Mammary epithelial cell (primary cell): ENCODE measurements at places on chromosomes 13 and 19. TPM values are rescaled to one million over a fixed set of nuclear protein-coding genes. Genes with fewer than 3 reads are reported as not detected.

PSG3 gene
- total RNA-seq = not detected

SIGLEC7 gene
- not detected for total RNA-seq

CD33 gene
- not detected in 2 replicates for total RNA-seq

KCNN4 gene
- 111 TPM for total RNA-seq

HS6ST3 gene
- not detected for total RNA-seq

CHAF1A gene
- 4.0 TPM for total RNA-seq

PNMA8C gene
- total RNA-seq = not detected in 2 replicates

ZNRF4 gene
- total RNA-seq = not detected in 2 replicates

RINL gene
- 5.7 and 7.7 TPM in 2 replicates for total RNA-seq

SUGP1 gene
- 46.3 and 48.1 TPM in 2 replicates for total RNA-seq

CAPN12 gene
- 0.49 and 0.59 TPM in 2 replicates for total RNA-seq

CLDN10 gene
- 0.17 TPM for total RNA-seq

SLC10A2 gene
- not detected in 2 replicates for total RNA-seq

LMTK3 gene
- 1.5 TPM for total RNA-seq

KRTDAP gene
- total RNA-seq = not detected in 2 replicates

IFI30 gene
- total RNA-seq = 64.3 TPM

IGSF23 gene
- total RNA-seq = not detected

A1BG gene
- 2.0 TPM for total RNA-seq

IFNL1 gene
- total RNA-seq = not detected

ZNF587 gene
- 24.7 and 32.9 TPM in 2 replicates for total RNA-seq

ZNF547 gene
- total RNA-seq = 2.3 and 2.5 TPM in 2 replicates

AP2S1 gene
- total RNA-seq = 67.5 TPM

LYL1 gene
- not detected for total RNA-seq

PCDH9 gene
- 0.19 and 0.28 TPM in 2 replicates for total RNA-seq

IL27RA gene
- total RNA-seq = 3.2 TPM

ZNF790 gene
- 8.6 and 10.0 TPM in 2 replicates for total RNA-seq

ITGBL1 gene
- 16.7 TPM for total RNA-seq

METTL21C gene
- not detected for total RNA-seq

ZNF439 gene
- total RNA-seq = 3.3 TPM

KIR3DL1 gene
- total RNA-seq = not detected
